ENCODE measurements at places on chromosomes 6 and 20.

GRCh38 chr6:84001119-84001518 is 32.5 kb upstream of the MRAP2 start:
- DNase-seq = no peak

- DNase-seq = no peak
Measured at GRCh38 chr6:93035756-93036155, 383.6 kb downstream of the EPHA7 start.

GRCh38 chr20:11766961-11767360 is 150.7 kb upstream of the BTBD3 start:
- no peak for DNase-seq

GRCh38 chr6:49453221-49453620 is 9.8 kb downstream of the MMUT start:
- DNase-seq = no peak

GRCh38 chr6:131231891-131232290 is 96.6 kb downstream of the AKAP7 start:
- DNase-seq = no peak

Data from bone marrow (tissue), 2 donors.